ENCODE measurements at places on chromosomes 4 and X. TPM values are rescaled to one million over a fixed set of nuclear protein-coding genes. Genes with fewer than 3 reads are reported as not detected.

- DNase-seq: peak; percentile 37
Measured at GRCh38 chr4:113355550-113356371, 306.3 kb downstream of the ANK2 start.

GRCh38 chr4:3130826-3131225 lies 56.3 kb downstream of the HTT start:
- DNase-seq: no peak

DNA sequence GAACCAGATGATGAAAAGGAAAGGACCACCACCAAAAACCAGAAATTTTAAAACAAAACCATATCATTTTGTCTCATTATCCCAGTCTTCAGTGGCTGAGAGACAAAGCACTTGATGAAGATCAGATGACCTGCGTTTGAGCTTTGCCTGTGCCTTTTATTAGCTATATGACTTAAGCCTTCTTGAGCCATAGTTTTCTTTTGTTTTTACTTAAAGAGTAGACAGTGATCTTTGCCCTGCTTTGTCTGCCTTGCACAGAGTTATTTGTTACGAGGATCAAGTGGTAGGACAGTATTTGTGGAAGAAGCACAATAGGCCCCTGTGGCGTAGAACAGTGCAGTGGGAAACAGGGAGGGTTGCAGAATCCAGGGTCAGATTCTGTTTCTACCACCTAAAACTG lies 89.9 kb downstream of the SLC10A6 start:
- DNase-seq: no peak

Gene TCEAL7
- total RNA-seq: 4.0 TPM
